ENCODE measurements at places on chromosomes 1 and 21.

DNA sequence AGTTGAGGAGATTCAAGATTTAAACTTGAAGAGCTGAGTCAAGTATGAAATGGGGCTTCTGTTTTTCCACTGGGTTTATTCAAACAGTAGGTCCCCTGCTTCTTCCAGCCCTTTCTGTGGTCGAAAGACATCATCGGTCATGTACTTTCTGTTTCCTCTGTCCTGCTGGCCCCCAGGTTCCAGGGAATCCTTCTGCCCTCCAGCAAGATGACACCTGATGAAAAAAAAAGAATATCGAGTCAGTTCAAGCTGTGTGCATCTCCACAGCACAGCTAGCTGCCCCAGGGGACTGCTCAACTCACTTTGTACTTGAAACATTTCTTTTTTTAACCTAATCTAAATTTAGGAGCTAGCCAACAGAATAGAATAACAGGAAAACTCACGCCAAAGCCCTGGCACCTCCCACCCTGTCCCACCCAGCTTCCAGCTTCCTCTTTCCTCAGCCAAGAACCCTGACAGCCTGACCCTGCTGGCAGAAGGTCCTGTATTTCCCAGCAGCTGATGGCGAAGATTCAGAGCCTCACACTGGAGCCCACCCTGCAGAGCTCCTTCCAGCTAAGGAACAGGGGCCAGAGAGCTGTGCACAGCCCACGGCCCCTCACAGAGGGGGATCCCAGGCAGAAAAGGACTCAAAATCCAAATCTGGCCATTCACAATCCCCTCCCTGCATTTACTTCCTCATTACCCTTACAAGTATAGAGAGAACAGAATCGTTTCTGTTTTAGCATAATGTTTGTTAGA, 176.5 kb downstream of the PSMG1 start:
- DNase-seq, result no peak

DNA sequence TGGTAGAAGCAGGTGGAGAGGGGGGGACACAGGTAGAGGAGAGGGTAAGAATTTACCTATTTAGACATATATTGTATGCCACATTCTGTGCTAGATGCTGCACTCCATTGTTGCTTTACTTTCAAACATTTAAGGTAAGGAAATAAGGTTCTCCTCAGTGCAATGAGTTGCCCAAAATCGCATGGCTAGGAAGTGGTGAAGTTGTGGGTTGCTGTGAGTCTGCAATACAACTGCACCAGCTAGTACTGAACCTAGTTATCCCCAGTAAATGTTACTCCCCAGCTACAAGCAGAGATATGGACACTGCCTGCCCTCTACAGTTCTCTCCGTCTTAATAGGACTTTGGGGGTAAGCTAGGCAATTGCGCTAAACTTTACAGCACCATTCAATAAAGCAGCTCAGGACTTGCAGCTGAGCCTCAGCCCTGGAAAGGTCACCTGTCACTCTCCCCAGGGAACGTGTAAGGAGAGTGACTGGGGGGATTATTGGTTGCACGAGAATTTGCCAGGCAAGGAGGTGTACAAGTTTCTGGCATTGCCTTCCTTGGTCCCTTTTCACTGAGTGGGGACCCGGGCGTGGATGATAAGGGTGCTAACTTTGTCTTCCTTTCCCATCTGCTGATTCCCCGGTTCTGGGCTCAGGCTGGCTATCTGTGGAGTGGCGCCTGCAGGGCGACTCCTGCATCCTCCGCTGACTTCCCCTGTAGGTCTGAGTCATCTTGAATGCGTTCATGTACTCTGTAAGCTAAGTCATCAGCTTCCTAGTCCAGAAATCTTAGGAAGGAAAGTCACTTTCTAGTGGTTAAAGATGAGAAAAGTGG, 71.3 kb upstream of the CNTN2 start:
- no peak for DNase-seq

- no peak for DNase-seq
These were observed 17.2 kb upstream of the FABP3 start for GRCh38 chr1:31390071-31390470.

DNA sequence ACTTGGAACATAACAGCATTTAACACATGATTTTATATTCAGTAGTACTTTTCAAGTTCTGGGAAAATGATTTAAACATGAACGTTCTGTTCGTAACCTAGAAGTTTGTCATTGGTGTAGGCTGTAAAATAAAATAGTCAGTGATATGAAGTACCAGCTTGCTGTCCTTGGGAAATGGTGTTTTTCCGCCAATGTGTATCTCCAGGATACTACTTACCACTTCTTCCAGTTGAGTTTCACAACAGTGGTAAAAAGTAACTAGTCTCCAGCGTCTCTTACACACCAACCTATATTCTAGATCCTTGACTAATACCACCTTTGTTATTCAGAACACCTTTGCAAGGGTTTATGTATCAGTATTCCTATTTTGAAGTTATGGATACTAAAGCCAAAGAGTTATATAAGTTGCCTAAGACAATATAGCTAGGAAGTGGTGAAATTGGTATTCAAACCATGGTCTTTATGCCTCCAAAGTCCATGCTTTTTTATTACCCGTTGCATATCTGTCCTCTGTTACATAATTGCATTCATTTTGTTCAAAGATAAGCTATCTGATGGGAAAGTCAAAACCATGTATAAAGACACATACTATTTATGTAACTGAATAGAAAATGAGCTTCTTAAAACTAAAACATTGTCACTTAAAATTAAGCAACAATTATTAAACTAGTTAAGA, 43.1 kb downstream of the HOOK1 start:
- no peak for DNase-seq

GRCh38 chr1:162206749-162207635, 137.5 kb downstream of the NOS1AP start:
- no peak for DNase-seq

- DNase-seq, result no peak
These were observed 24.1 kb upstream of the ASPM start for GRCh38 chr1:197170538-197170937.

DNA sequence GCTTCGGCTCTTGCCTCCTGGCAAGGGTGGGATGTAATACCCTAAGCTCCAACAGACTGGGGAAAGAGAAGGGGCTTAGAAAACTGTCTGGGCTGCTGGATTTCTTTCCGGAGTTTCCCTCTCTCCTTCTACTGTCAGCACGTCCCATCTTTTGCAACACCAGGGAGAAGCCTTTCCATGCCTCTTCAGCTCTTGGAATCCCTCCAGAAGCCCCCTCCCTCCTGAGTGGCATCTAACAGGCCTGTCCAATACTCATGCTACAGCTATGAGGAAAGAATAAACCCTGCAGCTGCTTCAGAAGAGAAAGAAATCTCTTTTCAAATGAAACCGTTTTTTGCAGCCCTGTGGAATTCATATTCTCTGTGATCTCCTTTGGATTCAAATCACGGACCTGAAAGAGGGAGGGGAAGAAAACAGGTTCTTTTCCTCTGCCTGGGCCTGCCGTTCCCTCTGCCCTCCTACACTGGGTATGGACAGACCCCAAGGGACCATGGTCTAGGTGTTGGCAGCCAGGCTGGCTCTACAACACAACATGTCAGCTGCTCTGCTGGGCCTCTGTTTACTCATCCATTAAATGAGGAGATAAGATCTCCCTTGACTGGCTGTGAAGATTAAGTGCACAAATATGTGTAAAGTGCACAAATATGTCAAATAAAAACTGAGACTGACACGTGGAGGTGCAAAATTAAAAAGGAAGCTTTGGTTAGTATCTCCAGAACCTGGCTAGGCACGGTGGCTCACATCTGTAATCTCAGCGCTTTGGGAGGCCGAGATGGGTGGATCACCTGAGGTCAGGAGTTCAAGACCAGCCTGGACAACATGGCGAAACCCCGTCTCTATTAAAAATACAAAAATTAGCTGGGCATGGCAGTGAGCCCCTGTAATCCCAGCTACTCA, 6.0 kb upstream of the CAPN2 start:
- no peak for DNase-seq

DNA sequence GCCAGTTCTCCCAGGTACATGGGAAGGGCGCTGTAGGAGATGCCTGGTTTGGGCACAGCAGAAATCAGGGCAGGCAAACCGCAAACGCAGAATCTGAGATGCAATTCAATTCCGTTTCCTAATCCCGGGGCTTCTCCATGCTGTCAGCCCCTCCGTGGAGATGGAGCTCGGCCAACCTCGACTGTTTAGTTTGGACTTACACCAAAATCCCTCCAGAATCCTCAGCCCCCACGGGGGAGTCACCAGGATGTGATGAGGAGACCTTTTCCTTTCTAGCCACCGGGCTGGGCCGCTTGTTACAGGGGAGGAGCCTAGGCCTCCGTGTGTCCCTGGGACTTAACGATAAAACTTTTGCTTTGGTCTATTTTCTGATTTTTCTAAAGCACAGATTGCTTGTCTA, 7.9 kb downstream of the SLC2A7 start:
- no peak for DNase-seq

GRCh38 chr1:12615865-12616708, 1.9 kb downstream of the DHRS3 start:
- DNase-seq, result no peak

GRCh38 chr1:55702064-55702463, 486.9 kb upstream of the USP24 start:
- no peak for DNase-seq
